Vagina (tissue), 2 donors: ENCODE measurements at places on chromosomes 1 and 21. TPM values are rescaled to one million over a fixed set of nuclear protein-coding genes. Genes with fewer than 3 reads are reported as not detected.

Gene LCE2A
- not detected for total RNA-seq

Gene ZNF695
- total RNA-seq = 0.49 TPM

DNA sequence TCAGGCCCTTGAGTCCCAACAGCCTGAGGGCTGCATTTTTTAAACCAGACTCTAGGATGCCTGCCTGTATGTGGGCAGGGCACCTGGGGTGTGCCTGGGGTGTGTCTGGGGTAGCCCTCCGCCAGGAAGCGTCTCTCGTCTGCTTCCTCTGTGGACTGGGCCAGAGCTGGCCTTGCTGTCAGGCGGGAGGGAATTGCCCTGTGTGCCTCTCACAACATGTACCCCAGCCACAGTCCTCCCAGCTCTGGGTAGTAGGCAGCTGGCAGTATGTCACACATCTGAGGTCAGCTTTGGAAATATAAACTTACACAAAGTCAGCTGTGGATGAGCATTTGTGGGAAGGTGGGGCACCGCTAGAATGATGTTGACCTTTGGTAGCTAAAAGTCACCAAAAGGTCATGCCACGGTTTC lies 13.0 kb downstream of the TRAF5 start:
- no peak for DNase-seq

GRCh38 chr1:183300395-183300794 lies 114.3 kb downstream of the LAMC2 start:
- no peak for DNase-seq

Gene FTCD
- not detected for total RNA-seq

DNA sequence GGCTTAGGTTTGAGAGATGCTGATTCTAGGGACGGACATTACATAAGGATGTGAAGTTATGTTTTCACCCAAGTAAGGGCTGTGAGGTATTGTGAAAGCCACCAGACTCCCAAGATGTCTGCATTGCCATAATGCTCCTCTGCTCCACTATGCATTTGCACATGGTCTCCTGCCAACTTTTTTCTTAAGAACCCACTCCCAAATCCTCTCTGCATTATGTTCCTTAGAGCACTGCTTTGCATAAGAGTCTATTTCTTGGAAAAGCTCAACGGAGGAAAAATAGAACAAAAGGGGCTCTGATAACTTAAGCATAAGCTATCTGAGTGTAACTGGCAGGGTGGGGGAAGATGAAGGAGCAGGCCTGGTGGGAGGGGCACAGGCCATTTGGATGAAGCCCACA lies 5.0 kb upstream of the CACNA1E start:
- no peak for DNase-seq

DNA sequence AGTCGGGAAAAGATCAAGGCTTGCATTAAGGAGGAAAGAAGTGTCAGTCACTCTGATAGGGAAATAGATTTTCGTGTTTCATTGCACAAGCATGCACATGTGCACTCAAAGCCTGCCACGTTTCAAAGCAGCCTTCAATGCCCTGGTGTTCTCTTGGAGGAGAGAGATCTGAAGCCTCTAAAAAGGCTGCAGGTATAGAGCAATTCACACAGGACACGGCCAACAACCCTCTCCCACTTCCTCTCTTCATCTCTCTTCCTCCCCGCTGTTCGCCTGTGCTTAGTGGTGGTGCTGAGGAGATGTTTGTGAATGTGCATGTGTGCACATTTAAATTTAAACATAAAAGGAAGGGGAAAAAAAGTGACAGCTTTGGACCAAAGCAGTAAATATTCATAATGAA lies 117.7 kb downstream of the NUF2 start:
- no peak for DNase-seq

GRCh38 chr1:25922971-25923552 lies 16.8 kb upstream of the STMN1 start:
- DNase-seq = no peak

DNA sequence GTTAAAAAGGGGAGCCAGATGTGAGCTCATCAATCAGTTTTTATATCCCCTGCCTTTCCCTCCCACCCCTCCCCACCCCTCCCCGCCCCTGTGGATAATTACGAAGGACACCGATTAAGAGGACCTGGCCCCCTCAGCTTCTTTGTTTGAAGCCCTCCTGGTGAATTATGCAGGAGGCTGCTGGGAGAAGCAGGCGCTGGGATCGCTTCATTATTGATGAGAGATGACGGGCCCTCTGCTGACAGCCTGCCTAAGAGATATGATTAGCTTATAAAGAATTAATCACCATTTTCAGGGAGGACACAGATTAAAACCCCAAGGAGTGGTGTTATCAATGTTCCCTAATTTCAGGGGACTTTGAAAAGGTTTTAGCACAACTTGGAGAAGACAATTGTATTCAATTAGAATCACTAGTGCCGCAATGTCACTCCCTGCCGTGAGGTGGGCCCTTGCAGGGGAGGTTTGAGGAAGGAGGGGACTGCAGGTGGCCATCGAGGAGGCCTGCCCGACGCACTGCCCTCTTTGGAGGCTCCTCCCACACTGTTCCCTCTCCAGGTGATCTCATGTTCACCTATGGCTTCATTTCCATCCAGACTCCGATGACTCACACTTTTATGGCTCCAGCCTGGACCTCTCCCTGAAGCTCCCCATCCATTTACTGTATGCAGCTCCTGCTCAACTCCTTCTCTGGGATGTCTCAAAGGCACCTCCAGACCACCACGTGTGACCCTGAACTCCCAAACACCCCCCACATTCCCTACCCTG lies 67.0 kb upstream of the KLHDC7A start:
- no peak for DNase-seq

DNA sequence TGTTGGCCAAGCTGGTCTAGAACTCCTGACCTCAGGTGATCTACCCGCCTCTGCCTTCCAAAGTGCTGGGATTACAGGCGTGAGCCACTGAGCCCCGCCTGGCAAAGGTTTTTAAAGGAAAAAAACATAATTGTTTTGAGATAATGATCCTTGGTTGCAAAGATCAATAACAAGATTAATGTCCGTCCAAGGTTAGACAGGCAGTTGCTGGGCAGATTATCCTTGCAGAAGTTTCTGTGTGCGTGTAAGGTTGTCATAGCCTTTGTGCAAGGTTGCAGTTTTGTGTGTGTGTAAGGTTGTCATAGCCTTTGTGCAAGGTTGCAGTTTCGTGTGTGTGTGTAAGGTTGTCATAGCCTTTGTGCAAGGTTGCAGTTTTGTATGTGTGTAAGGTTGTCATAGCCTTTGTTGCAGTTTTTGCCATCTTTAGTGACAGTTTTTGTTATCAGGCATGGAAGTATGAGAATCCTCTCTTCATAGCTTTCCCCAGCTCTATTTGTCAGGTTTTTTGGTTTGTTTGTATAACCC lies 3.6 kb downstream of the YBEY start:
- DNase-seq = no peak

Gene SIPA1L2
- 48.9 TPM for total RNA-seq

Gene CDKN2C
- 22.8 TPM for total RNA-seq

DNA sequence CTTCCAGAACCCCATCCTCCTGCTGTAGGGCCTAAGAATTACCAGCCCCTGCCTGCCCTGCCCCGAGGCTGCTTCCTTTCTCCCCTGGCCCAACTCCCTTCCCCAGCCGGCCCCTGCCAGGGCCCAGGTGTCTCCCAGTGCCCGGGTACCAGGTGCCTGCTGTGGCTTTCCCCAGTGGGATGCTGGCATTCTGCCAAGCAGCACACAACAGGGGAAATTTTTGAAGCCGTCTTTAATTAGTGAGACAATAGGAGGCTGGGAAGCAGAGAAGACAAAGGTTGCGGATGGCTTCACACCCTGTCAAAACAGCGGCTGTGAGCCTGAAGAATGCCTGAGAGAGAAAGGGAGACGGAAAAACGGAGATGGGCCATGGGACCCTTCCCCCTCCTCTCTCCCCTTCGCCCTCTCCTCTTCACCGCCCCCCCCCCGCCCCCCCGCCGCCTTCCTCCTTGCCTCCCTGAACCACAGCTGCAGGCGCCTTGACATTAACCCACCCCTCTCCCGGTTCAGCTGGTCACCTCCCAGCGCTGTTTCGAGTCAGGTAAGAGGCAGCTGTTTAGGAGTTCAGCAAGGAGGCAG lies 33.6 kb downstream of the LRRN2 start:
- DNase-seq = no peak

DNA sequence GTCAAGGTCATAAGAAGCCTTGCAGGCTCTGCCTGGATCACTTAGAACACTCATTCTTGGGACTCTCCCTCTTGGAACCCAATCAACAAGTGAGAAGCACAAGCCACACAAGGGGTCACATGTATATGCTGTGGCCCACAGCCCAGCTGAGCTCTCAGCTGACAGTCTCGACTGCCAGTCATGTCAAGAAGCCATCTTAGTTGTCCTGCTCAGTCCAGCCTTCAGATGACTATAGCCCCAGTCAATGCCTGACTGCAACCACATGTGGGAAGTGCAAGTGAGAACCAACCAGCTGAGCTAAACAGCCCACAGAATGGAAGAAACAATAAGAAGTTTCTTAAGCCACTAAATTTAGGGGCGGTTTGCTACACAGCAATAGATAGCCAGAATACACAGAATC lies 356.0 kb downstream of the KCNH1 start:
- no peak for DNase-seq

Gene SCYL3
- 11.8 TPM for total RNA-seq

Gene NFASC
- 23.3 TPM for total RNA-seq

- DNase-seq = peak; percentile 77
These were observed 2.5 kb upstream of the HLX start for GRCh38 chr1:220876511-220877376.

Gene CFHR5
- not detected for total RNA-seq

Gene AIM2
- total RNA-seq = not detected

DNA sequence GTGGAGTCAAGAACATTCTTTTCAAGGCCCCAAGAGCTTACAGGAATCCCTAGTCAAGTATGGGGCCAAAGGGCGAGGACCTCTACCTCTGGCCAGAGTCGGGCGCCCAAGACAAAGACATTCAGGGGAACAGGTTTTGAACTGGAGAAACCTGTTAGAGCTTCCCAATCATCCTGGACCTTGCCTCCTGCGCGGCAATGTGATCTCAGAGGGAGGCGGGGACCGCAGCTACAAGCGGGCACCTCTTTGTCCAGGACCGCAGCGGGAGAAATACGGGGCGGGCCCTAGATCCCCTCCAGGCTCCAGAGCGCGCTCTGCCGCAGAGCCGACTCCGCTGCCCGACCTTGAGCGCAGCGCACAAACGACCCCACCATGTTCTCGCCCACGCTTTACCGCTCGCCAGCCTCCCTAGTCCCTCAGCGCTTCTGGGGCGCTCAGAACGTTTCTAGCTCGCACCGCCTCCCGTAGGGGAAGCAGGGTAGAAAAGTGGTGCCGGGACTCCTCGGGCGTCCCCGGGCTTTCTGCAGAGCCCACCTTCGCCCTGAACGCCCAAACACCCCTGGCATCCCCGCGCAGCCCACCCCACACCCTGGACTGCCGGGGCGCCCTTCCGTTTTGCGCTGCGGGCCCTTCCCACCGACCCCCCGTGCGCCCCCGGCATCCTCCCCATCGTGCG lies 28.1 kb downstream of the RABIF start:
- no peak for DNase-seq

DNA sequence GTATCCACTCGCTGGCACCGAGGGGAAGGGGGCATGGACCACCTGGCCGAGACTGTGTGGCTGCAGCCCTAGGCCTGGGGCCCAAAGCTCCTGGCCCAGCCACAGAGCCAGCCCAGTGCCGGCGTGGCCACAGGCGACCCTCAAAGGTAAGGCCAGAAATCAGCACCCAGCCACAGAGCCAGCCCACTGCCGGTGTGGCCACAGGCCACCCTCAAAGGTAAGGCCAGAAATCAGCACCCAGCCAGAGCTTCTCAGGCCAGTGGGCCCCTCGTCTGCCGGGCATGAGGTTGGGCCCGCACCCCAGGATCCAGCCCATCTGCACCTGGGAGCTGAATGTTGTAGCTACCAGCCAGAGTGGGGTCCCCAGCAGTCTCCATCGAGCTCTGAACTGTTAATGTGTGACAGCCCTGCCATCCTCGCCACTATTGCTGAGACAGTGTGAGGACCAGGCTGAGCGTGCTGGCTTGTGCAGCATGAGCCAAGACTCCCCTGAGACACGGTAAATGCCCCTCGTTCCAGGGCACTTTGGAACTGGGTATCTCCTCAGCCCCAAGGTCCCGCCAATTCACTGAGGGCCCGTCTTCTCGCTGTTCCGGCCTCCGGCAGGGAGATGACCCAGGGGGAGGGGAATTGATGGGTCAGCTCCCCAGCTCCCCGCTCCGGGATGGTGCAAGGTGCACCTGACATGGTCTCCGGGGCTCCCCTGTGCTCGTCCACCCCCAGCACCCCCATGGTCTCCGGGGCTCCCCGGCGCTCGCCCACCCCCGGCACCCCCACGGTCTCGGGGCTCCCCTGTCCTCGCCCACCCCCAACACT lies 4.7 kb upstream of the FTCD start:
- DNase-seq = peak; percentile 84

DNA sequence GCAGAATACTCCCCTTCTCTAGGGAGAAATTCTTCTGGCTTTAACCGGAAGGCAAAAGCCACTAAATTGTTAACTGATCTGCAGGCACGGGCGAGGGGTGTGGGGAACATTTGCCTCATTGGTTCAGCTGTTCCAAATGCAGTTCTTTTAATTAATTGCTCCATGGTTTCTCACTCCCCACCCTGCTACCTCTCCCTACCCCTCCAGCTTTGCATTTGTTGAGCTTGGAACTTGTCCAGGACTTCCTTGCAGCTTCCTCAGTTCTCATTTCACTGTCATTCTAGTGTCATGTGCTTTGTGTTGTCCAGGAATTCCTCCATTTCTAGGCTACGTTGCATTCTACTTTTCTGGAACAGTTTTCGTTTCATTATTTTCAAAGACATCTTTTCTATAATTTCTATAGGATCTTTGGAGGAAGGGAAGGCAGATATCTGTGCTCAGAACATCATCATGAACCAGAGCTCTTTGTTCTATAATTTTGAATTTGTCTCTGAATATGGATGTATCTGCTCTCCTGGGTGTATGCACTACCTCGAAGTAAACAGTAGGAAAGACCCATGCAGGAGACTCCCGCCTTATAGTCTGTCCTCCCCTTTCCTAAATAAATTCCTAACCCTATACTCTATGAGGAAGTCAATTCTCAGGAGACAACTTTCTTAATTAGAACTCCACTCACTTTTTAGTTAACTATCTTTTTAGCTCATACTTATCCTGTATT lies 132.4 kb upstream of the LMO4 start:
- no peak for DNase-seq

- no peak for DNase-seq
These were observed 3.1 kb downstream of the CDCP2 start for GRCh38 chr1:54149734-54150133.

Gene TMEM52
- 5.9 TPM for total RNA-seq

- no peak for DNase-seq
These were observed 83.7 kb upstream of the LRRC8D start for GRCh38 chr1:89736937-89737733.

DNA sequence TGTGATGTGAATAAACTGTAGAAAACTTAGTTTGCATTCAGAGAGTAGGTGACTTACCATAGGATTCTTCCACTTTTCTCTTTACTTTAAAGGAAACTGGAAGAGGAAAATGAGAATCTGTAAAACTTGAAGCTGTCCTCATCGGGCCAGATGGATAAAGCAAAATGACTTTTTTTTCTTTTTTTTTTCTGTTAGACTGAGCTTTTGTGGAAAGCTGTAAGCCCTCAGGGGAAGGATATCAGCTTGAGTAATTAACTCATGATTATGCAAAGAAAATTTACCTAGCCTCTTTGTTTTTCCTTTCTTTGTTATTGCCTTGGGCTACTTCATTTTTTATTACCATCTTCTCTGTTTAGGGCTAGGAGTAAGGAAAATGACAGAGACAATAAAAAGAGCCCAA lies 53.4 kb downstream of the DPH5 start:
- no peak for DNase-seq

Gene LRRC38
- 2.5 TPM for total RNA-seq

GRCh38 chr1:116207126-116207735 lies 96.0 kb downstream of the MAB21L3 start:
- no peak for DNase-seq

Gene NID1
- 154 TPM for total RNA-seq

GRCh38 chr1:202145068-202145743 lies 669 bp upstream of the ARL8A start:
- DNase-seq = no peak

Gene OR14A16
- not detected for total RNA-seq

Gene ANKRD35
- 17.9 TPM for total RNA-seq
